Ovary (tissue), 10 donors: ENCODE measurements at places on chromosomes 16 and 17.

DNA sequence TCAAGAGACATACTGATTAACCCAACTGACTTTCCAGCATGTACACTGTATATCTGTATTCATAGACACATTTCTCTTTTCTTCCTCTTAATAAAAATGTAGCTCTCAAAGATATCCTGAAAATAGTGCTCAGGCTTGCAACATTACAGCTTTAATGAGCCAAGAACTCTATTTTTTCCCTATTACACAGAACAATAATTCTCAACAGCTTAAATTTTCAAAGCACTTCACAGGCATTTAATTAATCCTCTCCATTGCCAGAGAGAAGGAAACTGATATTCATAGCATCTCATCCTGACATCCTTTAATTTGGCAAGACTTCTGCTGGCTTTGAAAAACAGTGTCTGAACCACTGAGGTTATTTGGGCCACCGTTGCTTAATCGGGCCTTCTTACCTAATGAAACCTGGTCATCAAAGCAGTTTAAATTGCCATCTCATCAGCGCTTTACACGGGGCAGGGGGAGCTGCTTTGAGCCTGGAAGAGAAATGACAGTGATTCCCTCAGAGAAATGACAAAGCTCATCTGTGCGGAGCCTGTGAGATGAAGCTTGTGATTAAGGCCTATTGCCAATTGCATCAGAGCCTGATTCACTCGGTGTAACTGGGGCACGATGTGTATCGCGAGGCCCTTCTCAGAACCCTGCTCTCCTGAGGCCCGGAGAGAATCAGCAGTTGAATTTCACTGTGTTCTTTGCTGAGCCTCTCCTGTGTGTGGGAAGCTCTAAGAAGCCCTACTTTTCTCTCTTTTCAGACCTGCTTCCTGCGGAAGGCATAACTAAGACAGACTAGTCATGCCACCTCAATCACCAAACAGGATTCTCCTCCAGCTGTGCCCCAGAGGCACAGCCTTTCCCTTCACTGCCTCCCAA is 8.5 kb upstream of the SIAH1 start:
- no peak for DNase-seq

DNA sequence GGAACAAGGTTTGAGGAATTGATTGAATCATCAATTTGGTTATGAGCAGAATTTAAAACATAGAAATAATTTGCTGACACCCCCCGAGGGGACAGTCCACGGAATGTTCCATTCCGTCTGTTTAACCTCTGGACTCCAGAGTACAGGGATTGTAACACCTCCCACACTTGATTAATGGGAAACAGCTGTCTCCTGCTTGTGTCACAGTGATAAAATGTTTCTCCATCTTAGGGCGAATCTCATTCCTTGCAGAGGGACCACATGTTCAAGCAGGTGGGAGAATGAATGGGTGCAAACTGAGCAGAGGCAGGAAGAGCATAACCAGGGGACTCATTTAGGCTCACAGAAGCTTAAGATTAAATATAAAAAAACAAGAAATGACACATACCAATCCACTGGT is 249.5 kb upstream of the RBFOX1 start:
- no peak for DNase-seq

GRCh38 chr16:22386976-22387375 is 12.6 kb upstream of the CDR2 start:
- no peak for DNase-seq

- DNase-seq, result no peak
These were observed 7.9 kb downstream of the USP7 start for GRCh38 chr16:8955828-8956227.

- DNase-seq, result no peak
These were observed 64.6 kb downstream of the JPH3 start for GRCh38 chr16:87666919-87667318.

- no peak for DNase-seq
These were observed 5.4 kb upstream of the STAT5B start for GRCh38 chr17:42281571-42282096.

GRCh38 chr17:75090871-75091854 is 3.4 kb downstream of the SLC16A5 start:
- peak; percentile 73 for DNase-seq

DNA sequence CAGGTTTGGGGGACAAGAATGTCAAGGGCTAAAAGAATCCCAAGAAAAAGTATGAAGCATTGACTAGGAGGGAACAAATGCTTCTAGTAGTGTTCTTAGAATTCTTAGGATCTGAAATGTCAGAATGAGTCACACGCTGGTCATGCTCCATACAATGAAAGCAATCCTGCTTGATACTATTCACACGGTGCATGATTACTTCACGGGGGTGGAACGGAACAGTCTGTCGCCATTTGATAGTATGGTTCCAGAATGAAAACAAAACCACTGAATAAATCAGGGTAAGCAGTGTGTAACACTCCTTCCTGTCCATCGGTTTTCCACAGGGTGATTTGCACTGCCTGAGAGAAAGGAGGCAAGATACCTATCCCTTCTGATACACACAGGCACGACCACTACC is 22.9 kb upstream of the YWHAE start:
- no peak for DNase-seq

- DNase-seq, result no peak
These were observed 9.4 kb downstream of the CPNE7 start for GRCh38 chr16:89584768-89585549.

GRCh38 chr16:84823484-84823883 is 3.7 kb downstream of the CRISPLD2 start:
- DNase-seq, result no peak

DNA sequence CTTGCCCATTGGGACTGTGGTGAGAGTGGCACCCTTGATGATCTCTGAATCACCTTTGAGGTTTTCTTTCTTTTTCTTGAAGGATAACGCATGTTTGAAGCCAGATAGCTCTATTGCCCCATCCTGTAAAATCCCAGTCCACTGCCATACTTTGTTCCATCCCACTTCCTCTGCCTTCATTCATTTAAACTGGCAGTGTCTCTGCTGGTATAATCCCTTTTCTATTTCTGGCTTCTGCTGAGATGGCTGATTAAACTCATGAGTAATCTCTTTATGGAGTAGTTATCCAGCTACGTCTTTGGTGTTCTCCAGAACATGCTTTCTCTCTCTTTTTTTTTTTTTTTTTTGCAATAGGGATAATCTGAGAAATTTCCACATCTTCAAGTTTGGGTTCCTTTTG is 656.5 kb upstream of the SALL1 start:
- DNase-seq, result no peak

- DNase-seq, result no peak
These were observed 7.7 kb downstream of the NDUFAF8 start for GRCh38 chr17:81246679-81247338.

DNA sequence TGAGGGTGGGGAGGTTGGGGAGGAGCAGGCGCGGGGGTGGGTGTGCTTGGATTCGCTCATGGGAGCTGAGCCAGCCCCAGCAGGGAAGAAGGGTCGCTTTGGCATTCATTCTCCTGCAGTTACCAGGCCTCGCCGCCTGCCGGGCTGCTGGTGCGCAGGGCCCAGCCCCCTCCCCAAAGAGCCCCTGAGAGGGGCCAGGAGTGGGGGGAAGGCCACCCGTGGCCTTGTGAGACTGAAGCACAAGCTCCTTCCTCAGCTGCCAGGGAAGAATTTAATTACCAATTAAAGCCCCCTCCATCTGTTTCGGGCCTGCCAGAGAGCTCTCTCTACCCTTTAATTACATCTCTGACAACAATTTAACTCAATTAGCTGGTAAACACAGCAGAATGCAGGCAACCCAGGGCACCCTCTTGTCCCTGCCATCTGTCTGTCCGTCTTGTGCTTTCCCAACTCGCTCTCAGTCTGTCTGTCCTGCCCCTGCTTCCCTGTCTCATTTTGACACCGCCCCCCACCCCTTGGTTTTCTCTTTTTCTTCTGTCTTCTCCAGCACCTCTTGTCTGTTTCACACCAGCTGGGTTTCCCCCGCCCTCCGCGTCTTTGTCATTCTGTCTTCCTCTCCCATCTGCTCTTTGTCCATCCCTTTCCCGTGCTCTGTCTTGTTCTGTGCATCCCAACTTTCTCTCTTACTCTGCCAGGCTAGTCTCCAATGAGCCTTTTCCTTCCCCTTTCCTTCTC is 32.7 kb downstream of the CDK5RAP3 start:
- DNase-seq, result no peak

DNA sequence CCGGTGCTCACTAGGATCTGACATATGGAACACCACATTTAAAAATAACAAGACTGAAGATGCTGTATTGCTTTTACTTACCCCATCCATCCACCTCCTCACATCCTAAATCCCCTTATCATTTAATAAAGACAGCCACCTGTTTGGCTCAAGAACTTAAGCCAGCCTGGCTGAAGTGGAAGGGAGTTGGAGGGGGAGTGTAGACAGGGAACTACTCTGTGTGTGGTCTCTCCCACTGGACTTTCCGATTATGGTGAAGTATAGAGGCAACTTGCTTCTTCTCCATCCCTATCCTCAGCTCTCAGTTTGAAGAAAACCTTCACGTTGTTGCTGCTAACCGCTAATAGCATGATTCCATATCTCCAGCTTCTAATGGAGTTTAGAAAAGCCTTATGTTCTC is 313.4 kb downstream of the CDH11 start:
- no peak for DNase-seq
